ENCODE measurements at places on chromosomes 1 and 21. TPM values are rescaled to one million over a fixed set of nuclear protein-coding genes. Genes with fewer than 3 reads are reported as not detected.
A peak's percentile ranks its signal among the peaks of the same experiment; 100 is the strongest.

CCDC27 gene
- total RNA-seq: not detected

DNA sequence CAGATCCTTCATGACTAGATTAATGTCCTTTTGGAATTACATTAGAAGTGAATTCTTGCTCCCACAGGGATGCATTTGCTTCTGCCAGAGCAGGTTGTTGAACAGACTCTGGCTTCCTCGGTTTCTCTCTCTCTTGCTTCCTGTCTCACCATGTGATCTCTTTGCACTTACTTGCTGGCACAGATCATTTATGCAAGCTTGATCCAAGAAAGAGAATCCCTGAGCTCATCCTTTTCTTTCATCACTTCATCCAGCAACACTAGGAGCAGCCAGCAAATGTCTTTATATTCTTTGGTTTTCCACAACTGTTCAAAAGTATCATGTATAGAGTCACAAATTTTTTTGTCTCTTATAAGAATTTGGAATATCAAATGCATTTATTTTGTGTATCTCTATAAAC, 313.5 kb downstream of the ZNF326 start:
- no peak for DNase-seq

TMEM200B gene
- total RNA-seq: 0.17 TPM

DNA sequence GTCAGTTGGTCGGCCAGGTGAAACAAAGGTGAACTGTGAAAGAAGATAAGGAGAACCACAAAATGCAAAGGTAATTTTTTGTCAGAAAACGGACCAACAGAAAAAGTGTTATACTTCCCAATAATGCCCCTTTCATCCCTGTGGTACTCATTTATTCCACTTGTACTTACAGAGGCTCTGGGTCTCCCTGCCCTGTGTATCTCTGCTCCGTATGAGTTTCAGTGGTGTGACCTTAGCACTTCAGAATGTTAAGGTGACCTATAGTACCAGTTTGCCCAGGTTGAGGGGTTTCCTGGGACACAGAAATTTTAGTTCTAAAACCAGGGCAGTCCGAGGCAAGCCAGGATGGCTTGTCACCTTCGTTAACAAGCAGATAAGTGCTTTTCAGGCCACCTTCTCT, 254.8 kb downstream of the OLFM3 start:
- no peak for DNase-seq

- DNase-seq: no peak
Observed at GRCh38 chr1:109637446-109637845, 17.8 kb downstream of the AMPD2 start.

- no peak for DNase-seq
Observed at GRCh38 chr1:226601456-226601855, 52.9 kb downstream of the STUM start.

- no peak for DNase-seq
Observed at GRCh38 chr21:44736291-44737004, 25.1 kb upstream of the TSPEAR start.

DNA sequence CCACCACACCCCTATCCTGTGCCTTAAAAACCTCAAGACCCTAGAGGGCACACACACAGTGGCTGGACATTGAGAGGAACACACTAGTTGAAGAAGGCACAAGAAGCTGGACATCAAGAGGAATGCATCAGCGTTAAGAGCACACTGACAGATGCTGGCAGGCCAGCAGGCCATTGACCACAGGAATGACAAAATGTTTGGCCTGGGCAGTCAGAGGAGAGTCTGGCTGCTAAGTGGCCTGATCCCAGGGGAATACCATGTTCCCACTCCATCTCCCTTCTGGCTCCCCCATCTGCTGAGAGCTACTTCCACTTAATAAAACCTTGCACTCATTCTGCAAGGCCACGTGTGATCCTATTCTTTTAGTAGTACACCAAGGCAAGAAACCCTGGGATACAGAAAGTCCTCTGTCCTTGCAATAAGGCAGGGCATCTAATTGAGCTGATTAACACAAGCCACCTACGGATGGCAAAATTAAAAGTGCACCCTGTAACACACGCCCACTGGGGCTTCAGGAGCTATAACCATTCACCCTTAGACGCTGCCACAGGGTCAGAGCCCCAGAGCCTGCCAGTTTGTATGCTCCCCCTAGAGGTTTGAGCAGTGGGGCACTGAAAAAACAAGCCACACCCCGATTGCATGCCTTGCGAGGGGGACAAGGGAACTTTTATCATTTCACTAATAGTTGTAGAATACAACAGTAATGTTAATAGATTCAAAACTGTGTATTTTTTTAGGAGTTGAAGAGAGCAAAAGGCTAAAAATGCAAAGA, 1216.1 kb upstream of the NCAM2 start:
- no peak for DNase-seq

DNA sequence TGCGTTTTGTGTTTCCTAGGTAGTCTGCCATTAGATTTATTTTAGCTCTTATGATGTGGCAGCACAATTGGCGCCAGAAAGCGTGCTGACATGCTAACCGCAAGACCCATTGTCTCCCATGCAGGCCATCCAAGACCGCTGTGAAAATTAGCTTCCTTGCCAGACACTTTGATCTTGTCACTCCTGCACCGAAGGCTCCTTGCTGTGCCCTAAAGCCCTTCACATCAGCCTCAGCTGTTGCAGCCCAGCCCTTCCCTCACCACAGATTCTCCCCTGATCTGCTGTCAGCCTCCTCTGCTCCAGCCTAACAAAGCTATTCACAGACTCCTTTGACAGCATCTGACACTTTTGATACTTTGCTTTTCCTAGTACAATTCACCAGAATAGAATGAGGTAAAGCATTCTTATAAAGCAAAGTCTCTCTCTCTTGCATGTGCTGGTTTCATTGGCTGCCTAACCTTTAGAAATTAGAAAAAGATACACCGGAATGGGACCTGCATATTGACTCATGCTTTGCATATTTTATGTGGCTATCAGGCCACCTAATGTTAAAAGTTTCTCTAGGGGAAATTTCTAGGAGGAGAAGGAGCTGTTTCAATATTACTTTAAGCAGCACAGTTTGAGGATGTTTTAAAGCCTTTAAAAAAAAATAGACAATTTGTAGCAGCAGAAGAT, 280.3 kb upstream of the FMN2 start:
- peak; percentile 80 for DNase-seq

ADAMTSL4 gene
- 3.1 TPM for total RNA-seq

HSF2BP gene
- 2.6 TPM for total RNA-seq

UBE2G2 gene
- 55.5 TPM for total RNA-seq

GRCh38 chr1:107524301-107524700, 383.5 kb downstream of the NTNG1 start:
- no peak for DNase-seq

DNA sequence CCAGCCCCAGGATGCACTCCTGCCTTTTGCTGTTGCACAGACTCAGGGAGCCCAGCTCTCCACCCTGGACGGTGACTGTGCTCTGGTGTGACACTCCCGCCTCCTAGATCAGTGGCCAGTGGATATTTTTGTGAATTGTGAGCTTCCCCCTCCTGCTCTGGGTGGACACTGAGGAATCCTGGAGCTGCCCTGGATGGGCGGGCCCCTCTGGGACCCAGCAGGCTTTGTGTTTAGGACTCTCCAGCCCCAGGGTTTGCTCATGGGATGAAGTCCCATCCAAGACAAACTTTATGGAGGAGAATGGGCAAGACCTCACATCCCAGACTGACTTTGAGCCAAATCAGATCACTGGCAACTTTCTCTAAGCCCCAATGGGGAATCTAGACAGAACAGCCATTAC, 16.1 kb downstream of the SLC6A9 start:
- no peak for DNase-seq

CAMK2N1 gene
- 34.0 TPM for total RNA-seq

- peak; percentile 70 for DNase-seq
Observed at GRCh38 chr1:78223417-78224215, 177.8 kb downstream of the GIPC2 start.

GRCh38 chr1:7253988-7254587, 468.8 kb downstream of the CAMTA1 start:
- DNase-seq: no peak

DNA sequence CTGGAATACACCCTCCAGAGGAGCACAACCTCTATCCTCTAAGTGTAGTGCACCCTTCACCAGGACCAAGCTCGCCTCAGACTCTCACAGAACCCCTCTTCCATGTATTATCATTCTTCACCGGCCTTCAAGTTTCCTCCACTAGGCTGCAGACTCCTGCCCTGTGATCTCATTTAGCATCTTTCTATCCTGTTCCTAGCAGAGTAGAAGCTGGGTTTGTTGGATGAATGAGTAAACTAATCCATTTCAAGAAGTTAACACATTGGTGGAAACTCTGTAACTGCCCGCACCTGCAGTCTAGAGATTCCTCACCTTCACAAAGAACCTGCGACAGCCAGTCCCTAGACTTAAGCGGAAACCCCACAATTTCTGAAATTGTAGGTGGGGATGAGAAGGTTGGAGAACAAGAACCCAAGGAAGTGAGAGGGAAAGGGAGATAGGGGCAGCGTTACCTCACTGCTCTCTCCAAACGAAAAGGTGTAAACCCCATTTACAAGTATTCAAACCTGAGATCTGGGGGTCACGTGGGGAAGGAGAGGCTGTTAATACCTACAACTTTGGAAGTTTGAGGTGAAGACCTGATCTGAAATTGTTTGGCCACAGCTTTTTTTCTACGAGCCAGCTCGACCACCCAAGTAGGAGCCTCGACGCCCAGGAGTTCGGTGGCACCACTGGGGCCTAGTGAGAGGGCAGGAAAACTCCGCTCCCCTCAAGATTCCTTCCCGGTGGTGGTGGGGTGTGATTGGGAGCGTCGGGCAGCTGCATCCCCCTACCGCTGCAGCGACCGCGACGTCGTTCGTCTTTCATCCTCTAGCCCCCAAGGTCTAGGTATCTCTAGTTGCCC, 1.2 kb downstream of the PTPN14 start:
- DNase-seq: peak; percentile 58

DNA sequence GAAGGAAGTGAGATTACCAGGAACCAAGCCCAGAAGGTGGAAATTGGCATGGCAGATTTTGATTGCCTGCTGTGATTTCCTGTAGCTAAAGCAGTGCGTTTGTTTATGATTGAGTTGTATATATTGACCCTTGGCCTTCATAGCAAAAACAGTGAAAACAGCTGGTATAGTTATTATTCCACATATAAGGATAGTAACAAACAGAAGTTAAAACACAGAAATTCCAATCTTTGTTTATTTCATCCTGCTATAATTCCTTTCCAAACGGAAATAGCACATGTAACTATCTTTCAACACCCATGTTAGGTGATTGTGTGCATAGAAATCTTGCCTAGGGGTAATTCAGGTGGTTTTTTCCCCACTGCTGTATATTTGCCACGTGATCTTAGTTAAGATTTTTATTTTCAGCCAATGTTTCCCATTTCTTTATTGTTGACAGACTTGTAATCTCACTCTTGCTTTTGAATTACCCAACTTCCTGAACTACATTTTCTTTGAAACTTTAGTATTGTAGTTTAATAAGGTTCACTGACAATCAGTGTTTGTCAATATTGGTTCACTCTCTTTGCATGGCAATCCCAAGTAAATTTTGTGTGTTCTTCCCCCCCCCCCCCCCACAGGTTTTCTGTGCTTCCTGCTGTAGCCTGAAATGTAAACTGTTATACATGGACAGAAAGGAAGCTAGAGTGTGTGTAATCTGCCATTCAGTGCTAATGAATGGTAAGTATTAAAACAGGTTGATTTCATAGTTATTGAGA, 102.7 kb downstream of the CC2D1B start:
- DNase-seq: no peak

GRCh38 chr1:162256287-162256686, 120.4 kb downstream of the SPATA46 start:
- DNase-seq: no peak

DNA sequence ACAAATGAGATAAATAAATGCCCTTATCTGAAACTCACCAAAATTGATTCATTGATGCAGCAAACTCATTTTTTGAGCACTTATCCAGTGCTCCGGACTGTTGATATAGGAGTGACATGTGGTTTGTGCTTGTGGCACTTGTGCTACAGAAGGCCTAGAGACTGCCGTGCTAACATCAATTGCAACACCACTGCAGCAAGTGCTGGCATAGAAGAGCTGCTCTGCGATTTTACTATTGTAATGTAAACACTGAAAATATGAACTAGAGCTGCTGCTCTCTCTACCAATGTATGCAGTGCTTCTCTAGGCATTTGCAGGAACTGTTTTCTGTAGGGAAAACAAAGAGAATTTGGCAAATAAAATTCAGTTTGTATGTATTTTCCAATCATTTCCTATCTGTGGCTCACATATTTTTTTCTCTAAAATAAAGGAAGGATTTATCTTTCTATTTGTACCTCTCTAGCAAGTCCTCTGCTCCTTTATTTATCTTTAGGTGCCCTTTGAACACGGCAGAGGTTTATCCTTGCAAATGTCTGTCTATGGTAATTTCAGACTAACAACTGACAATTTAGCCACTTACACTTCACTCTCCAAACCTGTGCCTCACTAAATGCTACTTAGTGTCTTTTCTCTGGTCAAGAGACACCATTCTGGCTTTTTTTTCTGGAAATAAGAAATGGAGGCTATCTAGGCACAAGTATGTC, 409.5 kb upstream of the ADGRL2 start:
- DNase-seq: no peak

SPRR2F gene
- not detected for total RNA-seq

GRCh38 chr1:230854423-230854822, 13.9 kb downstream of the C1orf198 start:
- DNase-seq: no peak

IGSF21 gene
- not detected for total RNA-seq

GRCh38 chr21:15928196-15928595, 198.4 kb downstream of the USP25 start:
- no peak for DNase-seq

DNA sequence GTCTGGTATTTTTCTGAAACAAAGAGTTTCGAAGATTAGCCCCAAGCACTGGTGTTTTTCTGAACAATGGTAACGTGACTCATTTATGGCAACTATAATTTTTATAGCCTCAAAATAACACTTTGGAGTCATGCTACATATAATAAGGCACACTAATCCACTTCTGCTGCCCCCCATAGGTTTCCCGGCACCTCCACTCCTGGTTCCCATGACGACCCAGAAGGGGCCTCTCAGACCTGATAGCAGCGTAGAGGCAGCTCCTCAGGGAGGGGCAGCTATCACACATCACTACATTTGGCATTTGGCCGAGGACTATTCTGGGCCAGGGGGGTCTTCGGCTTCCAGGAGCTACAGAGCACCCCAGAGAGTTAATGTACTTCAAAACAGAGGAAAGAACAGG, 23.3 kb downstream of the CAPN8 start:
- DNase-seq: no peak

DNA sequence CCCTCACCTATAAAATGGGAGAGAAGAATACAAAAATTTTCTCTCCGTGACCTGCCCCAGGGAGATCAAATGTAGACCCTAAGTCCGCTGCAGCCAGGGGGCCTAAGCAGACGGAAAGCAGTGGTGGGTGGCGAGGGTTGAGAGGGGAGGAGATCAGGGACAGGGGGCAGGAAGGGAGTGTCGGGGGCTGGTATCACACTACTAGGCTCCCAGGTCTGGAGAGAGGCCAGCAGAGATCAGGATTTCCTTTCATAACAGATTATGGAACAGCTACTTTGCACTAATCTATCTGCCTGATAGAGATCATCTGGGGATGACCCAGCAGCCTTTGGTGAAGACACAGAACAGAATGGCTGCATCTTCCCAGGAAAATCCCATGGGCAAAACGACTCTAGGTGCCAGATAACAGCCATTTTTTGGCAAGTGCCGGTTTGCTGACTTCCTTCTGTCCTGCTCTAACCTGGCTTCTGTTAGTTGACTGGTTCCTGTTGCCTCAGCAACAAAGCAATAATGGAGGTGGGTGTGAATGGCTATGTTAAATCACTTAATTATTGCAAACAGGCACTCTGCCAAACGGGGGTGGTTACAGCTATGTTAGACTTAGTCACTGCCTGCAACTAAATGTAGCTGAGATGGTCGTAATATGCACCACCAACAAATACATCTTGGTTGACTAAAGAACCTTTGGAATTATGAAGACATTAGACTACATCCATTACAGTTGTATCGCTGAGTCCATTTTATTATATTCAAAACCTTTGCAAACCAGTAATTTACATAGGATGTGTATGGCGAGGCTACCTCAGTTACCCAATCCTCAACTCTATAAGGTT, 30.0 kb upstream of the EPS8L3 start:
- DNase-seq: peak; percentile 72
